ENCODE measurements at places on chromosomes 16 and 17.

GRCh38 chr16:11692651-11693050 lies 24.4 kb downstream of the SNN start:
- DNase-seq, result no peak

- DNase-seq, result no peak
These were observed 763 bp upstream of the TOM1L1 start for GRCh38 chr17:54899721-54900456.

GRCh38 chr16:17459903-17460521 lies 10.7 kb downstream of the XYLT1 start:
- no peak for DNase-seq

GRCh38 chr17:10196384-10196895 lies 2.0 kb downstream of the GAS7 start:
- DNase-seq, result no peak

- DNase-seq, result no peak
These were observed 66.3 kb downstream of the MPRIP start for GRCh38 chr17:17108451-17109049.

DNA sequence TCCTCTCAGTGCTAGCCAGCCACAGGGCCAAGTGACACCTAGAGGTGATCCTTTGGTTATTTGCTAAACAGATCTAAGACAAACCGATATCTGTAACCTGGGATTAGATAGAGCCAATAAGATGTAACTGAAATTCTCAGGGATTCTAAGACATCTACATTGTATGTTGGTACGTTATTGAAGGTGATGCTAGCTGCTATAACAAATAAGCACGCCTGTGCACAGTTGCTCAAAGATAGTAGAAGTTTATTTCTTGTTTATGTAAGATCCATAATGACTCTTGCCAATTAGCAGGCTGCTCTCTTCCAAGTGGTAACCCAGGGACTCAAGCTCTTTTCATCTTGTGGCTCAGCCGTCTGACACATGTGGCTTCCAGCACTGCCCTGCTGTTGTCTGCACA lies 370.3 kb downstream of the WWOX start:
- DNase-seq, result no peak

GRCh38 chr16:66596986-66597848 lies 7.3 kb upstream of the CMTM3 start:
- no peak for DNase-seq

GRCh38 chr16:86367291-86368072 lies 142.8 kb upstream of the FOXF1 start:
- DNase-seq, result peak; percentile 31

DNA sequence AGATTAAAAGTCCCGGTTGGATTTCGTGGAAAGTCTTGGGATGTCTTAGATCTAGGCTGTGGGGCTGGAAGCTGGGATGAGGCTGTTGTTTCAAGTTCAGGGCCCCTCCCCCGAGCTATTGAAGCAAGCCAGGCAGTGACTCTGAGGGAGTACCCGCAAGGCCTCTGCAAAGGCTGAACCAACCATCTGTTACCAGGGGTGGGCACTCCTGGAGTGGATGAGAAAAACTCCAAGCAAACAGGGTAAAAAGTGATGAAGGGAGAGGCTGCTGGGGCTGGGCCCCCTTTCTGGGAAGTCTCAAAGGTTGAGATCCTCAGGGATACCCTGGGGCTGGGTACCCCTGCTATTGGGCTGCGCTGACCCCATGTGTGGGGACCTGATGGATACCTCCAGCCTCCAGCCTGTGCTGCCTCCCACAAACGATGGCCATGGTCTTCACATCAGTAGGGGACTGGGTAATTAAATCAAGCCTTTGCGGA lies 82.4 kb upstream of the KIFC3 start:
- no peak for DNase-seq

GRCh38 chr17:79952265-79952877 lies 83.3 kb downstream of the TBC1D16 start:
- no peak for DNase-seq

Data from HAP-1 (cell line).